ENCODE measurements at places on chromosomes 5 and 9. TPM values are rescaled to one million over a fixed set of nuclear protein-coding genes. Genes with fewer than 3 reads are reported as not detected.

ZNF454 gene
- not detected for polyA plus RNA-seq

SLC31A2 gene
- polyA plus RNA-seq, result 5.0 TPM

SLCO6A1 gene
- polyA plus RNA-seq, result not detected

SPATA6L gene
- polyA plus RNA-seq, result 1.6 TPM

ZNF462 gene
- polyA plus RNA-seq, result 3.0 TPM

ABCA1 gene
- 3.6 TPM for polyA plus RNA-seq

PRUNE2 gene
- not detected for polyA plus RNA-seq

ACTBL2 gene
- polyA plus RNA-seq, result 0.11 TPM

ABO gene
- polyA plus RNA-seq, result not detected

ECSCR gene
- polyA plus RNA-seq, result not detected

SLC23A1 gene
- polyA plus RNA-seq, result 4.0 TPM

TMEM8B gene
- 1.7 TPM for polyA plus RNA-seq

TMEM252 gene
- polyA plus RNA-seq, result not detected

GRK6 gene
- 28.8 TPM for polyA plus RNA-seq

GRXCR2 gene
- not detected for polyA plus RNA-seq

C5orf58 gene
- polyA plus RNA-seq, result not detected

TMEM245 gene
- polyA plus RNA-seq, result 44.9 TPM

ZFP37 gene
- polyA plus RNA-seq, result 2.0 TPM

FAM78A gene
- 0.65 TPM for polyA plus RNA-seq

IL13 gene
- polyA plus RNA-seq, result not detected

PCDHGA1 gene
- polyA plus RNA-seq, result 0.33 TPM

BBLN gene
- polyA plus RNA-seq, result 26.0 TPM

APBA1 gene
- polyA plus RNA-seq, result 0.22 TPM

SLC46A2 gene
- not detected for polyA plus RNA-seq

VLDLR gene
- polyA plus RNA-seq, result 27.9 TPM

INSL4 gene
- 8.6 TPM for polyA plus RNA-seq

DND1 gene
- polyA plus RNA-seq, result 1.0 TPM

SH3TC2 gene
- 0.55 TPM for polyA plus RNA-seq

INSL6 gene
- not detected for polyA plus RNA-seq

PCDHA1 gene
- polyA plus RNA-seq, result 0.18 TPM

TMEM232 gene
- polyA plus RNA-seq, result 0.12 TPM

SAXO1 gene
- not detected for polyA plus RNA-seq

MSMP gene
- polyA plus RNA-seq, result not detected

ZDHHC11B gene
- polyA plus RNA-seq, result 1.0 TPM

TRIO gene
- polyA plus RNA-seq, result 48.1 TPM

CKMT2 gene
- polyA plus RNA-seq, result not detected

RLN2 gene
- 0.38 TPM for polyA plus RNA-seq

TAF11L9 gene
- not detected for polyA plus RNA-seq

TMC1 gene
- polyA plus RNA-seq, result 0.01 TPM

PCSK1 gene
- polyA plus RNA-seq, result 0.14 TPM

PRPF4 gene
- 58.1 TPM for polyA plus RNA-seq

SLC36A3 gene
- polyA plus RNA-seq, result not detected

PLAC8L1 gene
- 0.84 TPM for polyA plus RNA-seq

WNT8A gene
- not detected for polyA plus RNA-seq

CEL gene
- polyA plus RNA-seq, result 0.87 TPM

MCC gene
- polyA plus RNA-seq, result 0.20 TPM

SHC3 gene
- 0.37 TPM for polyA plus RNA-seq

ADAMTS12 gene
- polyA plus RNA-seq, result 6.8 TPM

CCDC152 gene
- polyA plus RNA-seq, result not detected

MZB1 gene
- polyA plus RNA-seq, result 0.09 TPM

TMEM174 gene
- not detected for polyA plus RNA-seq

PRELID2 gene
- polyA plus RNA-seq, result 9.8 TPM

IFNA13 gene
- not detected for polyA plus RNA-seq

TIMD4 gene
- 2.3 TPM for polyA plus RNA-seq

CDKN2B gene
- not detected for polyA plus RNA-seq
